ENCODE measurements at places on chromosomes 4 and X. TPM values are rescaled to one million over a fixed set of nuclear protein-coding genes. Genes with fewer than 3 reads are reported as not detected.

Gene IBSP
- total RNA-seq = not detected

Gene CEP135
- 1.8 TPM for total RNA-seq

Gene MAGEB1
- not detected for total RNA-seq

Gene SHROOM4
- total RNA-seq = 5.6 TPM

Gene IL3RA
- 3.1 TPM for total RNA-seq

Gene USP17L25
- total RNA-seq = not detected

Gene FRMPD4
- total RNA-seq = 0.79 TPM

Gene PAGE5
- total RNA-seq = not detected

Gene CT45A3
- total RNA-seq = not detected

Gene IL13RA2
- total RNA-seq = not detected
